ENCODE measurements at places on chromosomes 5 and 9. TPM values are rescaled to one million over a fixed set of nuclear protein-coding genes. Genes with fewer than 3 reads are reported as not detected.

The GKAP1 gene
- total RNA-seq = 10.7 TPM

The TXNDC8 gene
- not detected for total RNA-seq

The CCL27 gene
- total RNA-seq = not detected

The GCNT1 gene
- total RNA-seq = 6.4 TPM
